ENCODE measurements at places on chromosomes 1 and 21.

DNA sequence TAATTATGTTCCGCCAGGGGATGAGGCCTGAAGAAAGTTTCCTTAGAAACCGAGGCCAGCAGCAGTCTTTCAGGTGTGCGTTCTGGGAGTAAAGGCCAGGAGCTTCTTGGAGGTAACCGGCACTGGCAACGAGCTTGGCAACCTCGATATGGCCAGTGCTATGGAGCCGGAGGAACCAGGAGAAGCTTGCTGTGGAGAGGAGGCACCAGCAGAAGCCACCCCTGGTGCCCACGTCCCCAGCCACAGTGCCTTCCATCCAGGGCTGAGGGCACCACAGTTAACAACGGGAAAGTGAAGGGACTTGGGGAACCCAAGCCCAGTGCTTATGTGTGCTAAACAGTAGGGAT is 41.5 kb upstream of the LIN9 start:
- DNase-seq = no peak

DNA sequence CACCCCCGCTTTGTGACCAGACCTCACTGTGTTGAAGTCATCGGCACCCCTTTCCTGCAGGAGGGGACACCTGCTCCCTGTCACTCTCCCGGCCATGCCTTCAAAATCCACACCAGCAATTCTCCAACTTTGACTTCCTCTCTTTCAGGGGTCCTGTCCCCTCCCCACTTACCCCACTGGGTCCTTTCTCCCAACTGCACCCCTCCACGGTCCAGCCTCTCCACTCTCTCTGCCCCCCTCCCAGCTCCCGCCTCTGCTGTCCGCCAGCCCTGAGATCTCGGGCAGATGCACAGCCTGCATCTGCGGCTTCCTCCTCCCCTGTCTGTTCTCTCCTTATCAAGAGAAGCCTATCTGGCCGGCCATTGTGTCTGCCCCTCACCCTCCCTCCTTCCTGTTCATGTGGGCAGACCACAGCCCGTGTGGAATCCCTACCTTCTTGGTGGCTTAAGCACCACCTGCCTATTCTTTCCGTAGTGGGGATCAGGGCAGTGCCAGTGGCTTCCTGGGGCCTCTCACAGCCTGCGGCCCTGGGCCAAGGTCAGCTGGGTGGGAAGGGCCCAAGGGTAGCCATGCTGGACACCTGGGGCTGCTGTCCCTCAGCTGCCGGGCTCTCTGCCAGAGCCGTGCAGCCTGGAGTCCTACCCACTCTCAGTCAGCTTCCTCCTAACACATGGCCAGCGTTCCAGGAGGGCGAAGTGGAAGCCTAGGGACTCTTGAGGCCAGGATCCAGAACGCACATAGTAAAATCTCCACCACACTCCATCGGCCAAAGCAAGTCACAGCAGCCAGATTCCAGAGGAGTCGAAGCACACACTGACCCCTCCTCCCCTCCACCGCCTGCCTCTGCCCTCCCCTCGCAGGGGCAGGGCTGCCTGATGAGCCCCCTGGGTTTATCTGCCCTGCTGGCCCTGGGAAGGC is 5.1 kb upstream of the HES4 start:
- peak; percentile 59 for DNase-seq

- no peak for DNase-seq
Measured at GRCh38 chr1:46539972-46540371, 11.5 kb downstream of the KNCN start.

GRCh38 chr1:204359474-204360255 is at the start of gene PLEKHA6:
PLEKHA6 (minus strand) TSS chr1:204359929; CDS start chr1:204273727, 86,202 bp downstream.
- no peak for DNase-seq

GRCh38 chr21:24046829-24047443 is 1560.3 kb downstream of the MRPL39 start:
- DNase-seq = no peak

- DNase-seq = no peak
Measured at GRCh38 chr1:110173466-110174105, 23.3 kb downstream of the SLC6A17 start.

DNA sequence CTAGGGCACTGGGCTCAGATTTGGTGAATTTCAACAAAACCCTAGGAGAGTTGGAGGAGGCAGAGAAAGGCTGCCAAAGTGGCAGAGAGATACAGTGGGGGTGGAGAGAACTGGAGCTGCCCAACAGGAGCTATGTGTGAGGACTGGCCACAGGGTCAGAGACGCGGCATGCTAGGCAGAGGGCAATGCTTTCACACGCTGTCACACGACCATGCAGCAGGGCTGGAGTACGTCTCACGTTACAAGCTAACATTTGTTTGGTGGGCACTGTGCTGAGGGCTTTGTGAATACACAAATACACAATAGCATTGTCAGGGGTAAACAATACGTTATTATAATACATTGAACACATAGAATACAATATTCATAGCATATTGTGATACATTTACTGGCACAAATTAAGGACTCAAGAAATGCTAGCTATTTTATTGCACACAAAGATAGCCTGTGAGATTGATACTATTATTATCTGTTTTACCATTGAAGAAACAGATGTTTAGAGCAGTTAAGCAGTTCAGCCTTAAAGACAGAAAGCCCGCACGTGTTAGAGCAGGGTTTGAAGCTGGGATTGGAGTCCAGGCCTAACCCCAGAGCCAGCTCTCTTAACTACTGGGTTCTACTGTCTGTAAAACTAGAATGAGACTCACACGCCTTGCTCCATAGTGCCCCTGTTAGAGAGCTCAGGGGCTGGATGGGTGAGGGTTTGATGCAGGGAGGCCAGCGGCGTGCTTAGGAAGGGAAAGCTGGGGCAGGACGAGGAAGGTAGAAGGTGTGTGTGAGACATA is 4.5 kb downstream of the RAB7B start:
- DNase-seq = peak; percentile 30

DNA sequence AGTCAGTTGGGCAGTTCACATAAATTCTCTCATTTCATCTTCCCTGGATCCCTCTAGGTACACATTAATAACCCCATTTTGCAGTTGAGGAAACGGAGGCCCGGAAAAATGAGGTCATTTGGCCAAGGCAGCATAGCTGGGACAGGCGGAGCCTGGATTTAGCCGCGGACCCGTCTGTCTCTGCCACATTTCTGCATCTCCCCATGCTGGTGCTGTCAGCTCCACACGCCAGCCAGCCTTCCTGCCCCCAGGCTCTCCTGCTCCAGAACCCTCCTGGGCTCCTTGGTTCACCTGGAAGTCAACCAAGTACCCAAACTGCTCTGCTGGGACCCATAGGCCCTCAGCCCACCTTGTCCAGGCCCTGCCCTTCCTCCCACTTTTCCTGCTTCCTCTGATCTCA is 7.6 kb downstream of the FOXO6 start:
- DNase-seq = no peak

DNA sequence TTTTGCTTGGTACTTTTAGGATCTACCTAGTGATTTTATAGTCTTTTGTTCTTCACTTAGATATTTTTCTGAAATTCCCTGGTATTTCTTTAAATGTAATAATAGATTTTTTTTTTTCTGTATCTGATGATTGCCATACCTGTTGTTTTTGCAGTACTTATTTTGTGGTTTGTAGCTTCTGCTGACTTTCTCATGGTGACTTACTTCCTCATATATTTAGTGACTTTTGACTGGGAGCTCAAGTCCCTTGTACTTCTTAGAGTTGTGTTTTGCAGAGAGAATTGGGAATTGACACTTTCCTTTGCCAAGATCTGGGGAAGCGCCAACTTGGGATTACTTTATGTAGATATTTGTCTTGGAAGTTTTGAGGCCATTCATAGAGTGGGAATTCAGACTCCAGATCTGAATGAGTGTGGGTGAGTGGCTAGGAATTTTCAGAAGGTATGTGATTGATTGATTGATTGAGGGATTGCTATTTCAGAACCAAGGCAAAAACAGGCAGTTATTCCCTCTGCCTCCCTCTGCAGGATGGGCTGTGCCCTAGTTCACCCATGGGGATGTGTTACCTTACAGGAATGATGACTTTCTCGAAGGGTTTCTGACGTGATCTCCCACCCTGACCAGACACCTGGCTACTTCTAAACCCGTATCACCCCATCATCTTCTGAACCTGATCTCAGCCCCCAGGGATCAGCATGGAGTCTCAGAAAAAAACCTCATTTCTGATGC is 219.5 kb downstream of the URB2 start:
- no peak for DNase-seq

DNA sequence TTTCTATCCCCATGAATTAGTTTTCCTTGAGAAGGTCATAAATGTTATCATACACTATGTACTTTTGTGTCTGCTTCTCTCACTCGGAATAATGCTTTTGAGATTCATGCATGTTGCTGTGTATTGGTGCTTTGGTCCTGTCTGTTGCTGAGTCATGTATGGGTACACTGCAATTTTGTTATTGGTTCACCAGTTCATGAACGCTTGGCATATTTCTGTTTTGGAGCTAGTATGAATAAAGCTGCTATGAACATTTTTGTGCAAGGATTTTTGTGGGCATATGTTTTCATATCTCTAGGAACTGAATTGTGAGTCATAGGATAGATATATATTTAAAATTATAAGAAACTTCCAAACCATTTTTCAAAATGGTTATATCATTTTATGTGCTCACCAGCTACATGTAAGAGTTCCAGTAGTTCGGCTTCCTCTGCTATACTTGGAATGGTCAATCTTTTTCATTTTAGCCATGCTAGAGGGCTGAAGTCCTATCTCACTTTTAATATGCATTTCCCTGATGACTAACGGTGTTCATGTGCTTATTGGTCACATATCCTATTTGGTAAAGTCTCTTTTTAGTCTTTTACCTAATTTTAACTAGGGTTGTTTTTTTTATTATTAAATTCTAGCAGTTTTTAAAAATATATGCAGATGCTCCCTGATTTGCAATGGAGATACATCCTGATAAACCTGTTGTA is 38.2 kb downstream of the ETS2 start:
- no peak for DNase-seq

DNA sequence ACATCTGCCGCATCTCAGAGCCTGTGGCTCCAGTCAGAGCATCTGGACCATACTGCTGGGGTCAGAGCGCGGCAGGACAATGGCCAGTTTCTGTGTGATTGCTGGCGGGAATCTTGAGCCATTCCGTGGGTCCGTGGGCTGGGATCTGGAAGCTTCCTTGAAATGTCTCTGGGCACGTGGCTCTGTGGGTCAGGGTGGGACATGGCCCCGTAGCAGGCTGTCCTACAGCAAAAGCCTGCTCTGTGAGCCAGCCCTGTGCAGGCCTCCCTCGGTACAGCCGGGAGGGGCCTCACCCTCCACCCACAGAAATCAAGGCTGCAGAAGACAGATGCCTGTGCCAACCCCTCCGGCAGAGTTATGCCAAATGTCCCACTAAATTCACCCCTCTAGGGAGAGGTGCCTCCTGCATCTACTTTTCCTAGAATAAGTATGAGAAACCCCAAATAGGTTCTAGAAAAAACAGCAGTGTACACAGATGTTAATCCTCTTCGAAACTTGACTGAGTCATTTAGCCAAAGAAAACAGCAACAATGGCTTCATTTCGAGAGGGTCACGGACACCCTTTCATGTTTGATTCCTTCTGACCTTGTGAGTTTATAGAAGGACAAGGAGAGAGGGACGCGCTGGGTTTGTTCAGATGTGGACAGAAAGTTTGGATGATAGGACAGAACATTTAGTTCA is 27.8 kb downstream of the COL18A1 start:
- DNase-seq = no peak

DNA sequence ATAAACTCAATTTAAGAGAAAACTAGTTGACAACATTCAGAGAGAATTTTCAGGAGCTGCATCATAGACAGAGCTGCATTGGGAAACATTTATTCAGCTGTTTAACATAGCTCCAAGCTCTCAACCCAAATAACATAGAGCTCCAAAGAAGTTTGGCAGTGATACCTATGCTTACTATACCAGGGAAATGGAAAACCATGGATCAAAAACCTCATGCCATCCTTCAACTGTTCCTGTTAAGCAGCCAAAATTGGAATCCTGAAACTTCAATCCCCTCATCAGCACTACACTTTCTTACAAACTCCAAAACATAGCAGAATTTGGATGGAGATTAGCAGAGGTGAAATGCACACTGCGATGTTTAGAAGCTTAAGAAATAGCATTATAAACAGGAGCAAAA is 164.4 kb downstream of the USH2A start:
- no peak for DNase-seq

DNA sequence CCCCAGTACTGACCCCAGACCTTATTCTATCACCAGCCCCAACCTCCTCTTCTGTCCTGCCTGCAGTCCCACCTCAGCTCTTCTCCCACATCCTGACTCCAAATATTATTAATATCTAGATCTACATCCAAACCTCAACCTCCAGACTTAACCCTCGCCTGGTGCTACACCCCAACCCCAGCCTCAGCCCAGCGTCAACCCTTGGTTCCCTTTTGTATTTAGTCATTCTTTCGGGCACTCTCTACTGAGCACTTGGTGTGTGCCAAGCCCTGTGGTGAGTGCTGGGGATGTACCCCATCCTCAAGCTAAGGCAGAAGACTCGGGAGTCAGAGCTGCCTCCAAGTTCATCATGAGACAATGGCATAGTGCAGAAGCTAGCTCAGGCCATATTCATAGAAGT is 1.1 kb downstream of the SHISAL2A start:
- DNase-seq = peak; percentile 70

- no peak for DNase-seq
Measured at GRCh38 chr1:9375912-9376311, 83.2 kb downstream of the SPSB1 start.

DNA sequence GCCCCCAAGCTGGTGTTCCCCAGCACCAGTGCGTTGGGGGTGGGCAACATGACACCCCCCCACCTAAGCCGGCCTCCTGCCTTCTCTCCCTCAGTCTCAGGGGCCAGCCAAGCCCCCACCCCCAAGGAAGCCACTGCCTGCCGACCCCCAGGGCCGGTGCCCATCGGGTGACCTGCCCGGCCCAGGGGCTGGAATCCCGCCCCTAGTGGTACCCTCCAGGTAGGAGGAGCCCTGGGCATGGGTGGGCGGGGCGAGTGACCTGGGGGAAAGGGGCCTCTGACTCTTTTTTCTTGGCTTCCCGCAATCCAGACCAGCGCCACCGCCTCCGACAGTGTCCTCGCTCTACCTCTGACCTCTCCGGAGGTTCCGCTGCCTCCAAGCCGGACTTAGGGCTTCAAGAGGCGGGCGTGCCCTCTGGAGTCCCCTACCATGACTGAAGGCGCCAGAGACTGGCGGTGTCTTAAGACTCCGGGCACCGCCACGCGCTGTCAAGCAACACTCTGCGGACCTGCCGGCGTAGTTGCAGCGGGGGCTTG is 1.3 kb upstream of the EFNA4 start:
- no peak for DNase-seq

GRCh38 chr1:71657891-71658679 is 577.2 kb upstream of the ZRANB2 start:
- DNase-seq = no peak
